ENCODE measurements at places on chromosomes 1 and 21.

GRCh38 chr1:13753636-13754402 is 53.8 kb downstream of the PRDM2 start:
- DNase-seq, result no peak

DNA sequence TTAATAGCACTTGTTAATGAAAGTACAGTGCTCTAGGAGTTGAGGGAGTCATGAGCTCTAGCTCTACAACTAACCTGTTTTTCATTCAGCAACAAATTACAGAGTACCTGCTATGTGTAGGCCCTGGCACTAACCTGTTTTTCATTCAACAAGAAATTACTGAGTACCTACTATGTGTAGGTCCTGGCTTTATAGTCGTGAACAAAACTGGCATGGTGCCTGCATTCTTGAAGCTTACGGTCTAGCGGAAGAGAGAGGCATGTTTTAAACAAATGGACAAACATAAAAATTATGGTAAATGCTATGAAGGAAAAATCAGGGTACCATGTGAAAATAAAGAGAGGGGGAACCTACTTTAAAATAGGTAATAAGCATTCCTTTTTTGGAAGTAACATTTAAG is 2.2 kb upstream of the UBAP2L start:
- no peak for DNase-seq

DNA sequence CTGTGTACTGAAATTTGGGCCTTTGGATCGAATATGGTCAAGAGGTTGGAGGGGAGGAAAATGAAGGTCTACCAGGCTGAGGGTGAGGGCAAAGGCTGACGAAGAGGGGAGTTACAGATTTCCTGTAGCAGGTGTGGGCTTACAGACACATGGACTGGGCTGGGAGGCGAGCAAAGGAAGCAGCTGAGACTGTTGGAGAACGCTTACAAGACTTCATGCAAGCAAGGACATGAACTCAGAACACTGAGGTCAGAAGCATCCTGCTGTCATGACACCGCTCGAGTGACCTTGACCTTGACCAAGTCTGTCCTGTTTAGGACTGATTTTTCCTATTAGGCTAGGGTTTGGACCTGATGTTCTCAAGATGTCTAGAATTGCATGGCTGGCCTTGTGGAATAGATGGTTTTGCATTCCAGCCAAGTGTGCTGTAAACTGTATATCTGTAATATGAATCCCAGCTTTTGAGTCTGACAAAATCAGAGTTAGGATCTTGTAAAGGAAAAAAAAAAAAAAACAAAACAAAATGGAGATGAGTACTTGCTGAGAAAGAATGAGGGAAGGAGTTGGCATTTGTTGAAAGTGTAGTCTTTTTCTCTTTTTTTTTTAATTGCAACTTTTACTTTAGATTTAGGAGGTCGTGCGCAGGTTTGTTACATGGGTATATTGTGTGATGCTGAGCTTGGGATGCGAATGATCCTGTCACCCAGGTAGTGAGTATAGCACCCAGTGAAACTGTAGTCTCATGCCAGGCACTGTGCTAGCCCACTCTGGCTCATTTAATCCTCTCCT is 5.8 kb downstream of the ELF3 start:
- no peak for DNase-seq

- DNase-seq, result no peak
These were observed 68.8 kb downstream of the ITGB3BP start for GRCh38 chr1:63454269-63454668.

GRCh38 chr1:180504186-180504585 is 1.8 kb upstream of the ACBD6 start:
- DNase-seq, result no peak

- no peak for DNase-seq
These were observed 1.3 kb downstream of the ACOT11 start for GRCh38 chr1:54549181-54549924.

GRCh38 chr1:203828002-203828401 is 32.6 kb downstream of the ZBED6 start:
- DNase-seq, result no peak

DNA sequence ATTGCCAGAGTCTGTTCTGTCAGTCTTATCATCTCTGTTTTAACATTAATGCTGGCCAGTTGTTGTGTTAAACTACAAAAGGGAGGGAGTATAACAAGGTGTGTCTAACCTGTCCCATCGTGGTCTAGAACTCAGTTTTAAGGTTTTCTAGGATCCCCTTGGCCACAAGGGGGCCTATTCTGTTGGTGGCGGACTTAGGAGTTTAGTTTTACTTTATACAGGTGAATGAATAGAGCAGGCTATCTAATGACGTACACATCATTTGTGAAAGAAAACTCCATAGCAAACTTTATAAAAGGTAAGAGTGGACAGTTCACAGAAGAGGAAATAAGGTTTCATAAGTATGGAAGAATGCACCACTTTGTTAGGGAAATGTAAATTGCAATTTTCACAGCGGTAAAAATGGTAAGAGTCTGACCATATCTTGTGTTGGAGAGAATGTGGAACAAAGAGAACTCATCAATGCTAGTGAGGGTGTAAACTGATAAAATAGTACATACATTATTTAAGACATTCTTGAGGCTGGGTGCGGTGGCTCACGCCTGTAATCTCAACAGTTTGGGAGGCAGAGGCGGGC is 2.5 kb upstream of the ATF6 start:
- no peak for DNase-seq

GRCh38 chr1:179300112-179300511 is 6.5 kb downstream of the SOAT1 start:
- no peak for DNase-seq

DNA sequence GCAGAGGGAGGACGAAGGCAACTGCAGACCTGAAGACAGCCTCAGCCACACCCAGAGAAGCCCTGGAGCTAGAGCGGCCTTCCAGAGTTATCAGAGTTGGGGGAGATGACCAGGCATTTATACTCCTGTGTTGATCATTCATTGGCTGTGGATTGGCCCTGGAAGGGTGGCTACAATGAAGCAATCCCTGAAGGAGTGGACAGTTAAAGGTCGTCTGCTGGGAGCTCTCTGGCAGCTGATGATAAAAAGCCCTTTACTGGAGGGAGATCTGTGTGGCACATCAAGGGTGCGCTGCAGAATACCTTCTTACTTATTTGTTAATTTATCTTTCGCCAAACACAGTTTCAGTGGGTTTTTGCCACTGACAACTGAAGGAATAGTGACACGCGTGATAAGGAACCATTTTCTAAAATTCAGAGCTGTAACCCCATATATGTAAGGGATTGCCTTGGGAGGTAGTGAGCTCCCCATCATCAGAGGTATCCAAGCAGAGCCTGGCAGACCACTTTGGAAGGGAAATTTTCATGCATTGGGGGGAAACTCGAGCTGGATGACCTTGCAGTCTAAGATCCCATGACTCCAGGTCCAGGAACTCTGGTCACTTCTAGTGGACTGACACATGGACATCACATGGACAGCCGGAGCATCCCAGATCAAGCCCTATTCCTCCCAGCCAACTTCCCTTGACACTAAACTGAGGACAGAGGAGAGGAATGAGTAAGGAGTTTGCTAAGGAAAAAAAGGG is 126.4 kb upstream of the GADD45A start:
- no peak for DNase-seq

DNA sequence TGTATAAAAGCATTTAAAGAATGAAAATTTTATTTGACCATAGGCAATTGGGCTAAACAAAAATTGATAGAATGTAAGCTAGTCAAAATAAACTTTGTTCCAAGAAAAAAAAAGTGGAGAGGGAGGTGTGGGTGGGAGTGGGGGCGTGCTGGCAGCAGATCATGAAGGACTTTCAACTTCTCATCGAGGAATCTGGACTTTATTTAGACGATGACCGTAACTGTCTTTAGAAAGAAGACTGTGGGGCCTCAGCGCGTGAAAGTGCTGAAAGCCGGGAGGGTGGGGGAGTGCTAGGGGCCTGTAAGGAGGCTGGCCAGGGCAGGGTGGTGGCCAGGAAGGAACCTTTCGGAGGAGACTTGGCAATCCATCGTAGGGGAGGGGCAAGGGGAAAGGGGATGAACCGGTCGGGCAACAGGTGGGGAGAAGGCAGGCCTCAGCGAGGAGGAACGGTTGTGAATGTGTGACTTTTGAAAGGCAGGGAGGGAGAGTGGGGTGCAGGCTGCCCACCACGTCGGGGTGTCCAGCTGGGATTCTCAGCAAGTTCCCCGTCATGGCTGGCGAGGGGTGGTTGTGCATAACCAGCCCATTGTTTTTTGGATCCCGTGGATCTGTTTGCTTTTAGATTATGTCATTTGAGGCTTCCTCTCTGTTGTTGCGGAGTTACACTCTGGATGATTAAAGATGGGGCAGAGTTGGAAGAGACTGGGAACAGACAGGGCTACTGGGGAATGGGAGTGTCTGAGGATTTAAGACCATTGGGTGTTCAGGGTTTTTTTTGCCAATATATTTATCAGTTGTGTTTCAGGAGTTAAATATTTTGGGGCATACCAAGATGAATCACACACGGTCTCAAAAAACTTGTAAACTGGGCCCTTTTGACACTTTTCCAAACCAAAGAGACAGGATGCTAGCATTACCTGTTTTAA is 35.5 kb downstream of the HUNK start:
- DNase-seq, result no peak

- no peak for DNase-seq
These were observed 1.9 kb upstream of the TSNAX start for GRCh38 chr1:231526536-231526935.

GRCh38 chr1:212375986-212376385 is 38.7 kb downstream of the PACC1 start:
- DNase-seq, result no peak

- no peak for DNase-seq
These were observed 40.2 kb upstream of the VWA5B1 start for GRCh38 chr1:20250340-20250989.

DNA sequence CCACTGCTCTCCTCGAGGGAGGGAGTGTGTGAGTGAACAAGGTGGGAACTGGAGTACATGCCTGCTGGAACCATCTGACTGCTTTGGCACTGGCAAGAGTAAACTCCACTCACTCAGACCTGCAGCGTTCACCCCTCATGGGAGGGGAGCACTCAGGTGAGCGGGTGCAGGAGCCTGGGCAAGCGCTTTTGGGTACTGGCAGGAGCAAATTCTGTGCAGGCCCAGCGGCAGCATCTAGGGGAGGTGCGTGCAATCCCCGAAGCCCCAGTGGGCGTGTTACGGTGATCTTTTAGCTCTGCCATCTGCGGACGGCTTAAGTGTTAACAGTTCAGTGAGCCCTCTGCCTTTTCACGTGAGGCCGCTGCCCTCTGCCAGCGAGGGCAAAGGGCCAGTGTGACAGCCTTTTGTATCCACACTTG is 127.4 kb downstream of the PATJ start:
- DNase-seq, result no peak

DNA sequence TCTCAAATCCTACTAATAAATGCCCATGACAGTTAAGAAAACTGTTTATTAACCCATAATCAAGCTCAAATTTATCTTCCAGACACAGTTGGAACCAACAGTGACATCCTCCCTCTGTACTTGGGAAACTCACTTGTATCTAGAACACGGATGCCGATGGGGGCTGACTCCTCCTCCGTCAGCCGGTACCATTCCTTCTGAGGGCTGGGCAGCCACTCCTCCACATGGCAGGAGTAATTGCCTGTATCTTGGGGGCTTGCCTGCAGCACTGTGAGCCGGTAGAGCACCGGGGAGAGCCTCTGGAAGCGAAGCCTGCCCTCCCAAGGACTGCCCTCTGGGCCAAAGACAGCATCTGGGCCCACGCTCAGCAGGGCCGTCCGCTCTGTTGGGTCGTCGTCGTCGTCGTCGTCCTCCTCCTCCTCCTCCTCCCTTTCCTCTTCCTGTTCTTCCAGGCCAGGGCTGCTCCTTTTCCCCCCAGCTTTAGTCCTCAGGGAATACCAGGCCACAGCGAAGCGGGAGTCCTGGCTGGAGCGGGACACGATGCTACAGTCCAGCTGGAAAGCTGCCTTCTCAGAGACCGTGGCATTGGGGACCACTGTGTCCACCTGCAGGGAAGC is 8.5 kb upstream of the CD58 start:
- no peak for DNase-seq

DNA sequence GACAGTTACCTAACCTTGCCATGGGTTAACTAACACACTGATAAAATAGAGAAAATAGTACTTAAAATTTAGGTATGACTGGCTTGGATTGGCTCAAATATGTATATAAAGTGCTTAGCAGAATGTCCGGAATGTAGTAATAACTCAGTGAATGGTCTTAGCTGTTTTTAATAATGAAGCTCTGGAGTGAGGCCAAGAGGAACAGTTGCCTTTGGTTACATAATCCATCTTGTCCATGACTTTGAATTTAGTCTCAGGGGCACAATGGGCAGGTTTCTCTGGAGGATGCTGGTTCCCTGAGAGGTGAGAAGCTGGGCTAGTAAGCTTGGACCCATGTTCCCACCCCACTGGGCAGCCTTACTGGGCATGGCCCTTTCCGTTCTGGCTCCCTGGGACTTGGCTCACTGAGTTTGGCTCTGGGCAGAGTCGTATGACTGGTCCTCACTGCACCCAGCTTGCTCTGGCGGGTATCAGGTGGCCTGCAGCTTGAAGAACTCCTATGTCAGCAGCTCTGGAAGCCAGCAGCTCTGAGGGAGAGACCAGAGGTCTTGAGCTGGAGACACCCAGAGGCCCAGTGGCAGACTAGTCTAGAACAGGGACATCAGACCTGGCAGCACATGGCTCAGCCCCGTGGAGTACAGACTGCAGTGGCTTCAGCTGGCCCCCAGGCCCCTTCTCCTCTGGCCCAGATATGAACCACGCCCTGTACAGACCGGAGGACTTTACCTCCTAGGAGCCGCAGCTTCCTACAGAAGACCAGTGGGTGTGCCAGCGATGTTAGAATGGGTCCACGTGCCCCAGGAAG is 40.4 kb downstream of the TENT5C start:
- no peak for DNase-seq

- no peak for DNase-seq
These were observed 42.2 kb downstream of the GIPC2 start for GRCh38 chr1:78088015-78088414.

DNA sequence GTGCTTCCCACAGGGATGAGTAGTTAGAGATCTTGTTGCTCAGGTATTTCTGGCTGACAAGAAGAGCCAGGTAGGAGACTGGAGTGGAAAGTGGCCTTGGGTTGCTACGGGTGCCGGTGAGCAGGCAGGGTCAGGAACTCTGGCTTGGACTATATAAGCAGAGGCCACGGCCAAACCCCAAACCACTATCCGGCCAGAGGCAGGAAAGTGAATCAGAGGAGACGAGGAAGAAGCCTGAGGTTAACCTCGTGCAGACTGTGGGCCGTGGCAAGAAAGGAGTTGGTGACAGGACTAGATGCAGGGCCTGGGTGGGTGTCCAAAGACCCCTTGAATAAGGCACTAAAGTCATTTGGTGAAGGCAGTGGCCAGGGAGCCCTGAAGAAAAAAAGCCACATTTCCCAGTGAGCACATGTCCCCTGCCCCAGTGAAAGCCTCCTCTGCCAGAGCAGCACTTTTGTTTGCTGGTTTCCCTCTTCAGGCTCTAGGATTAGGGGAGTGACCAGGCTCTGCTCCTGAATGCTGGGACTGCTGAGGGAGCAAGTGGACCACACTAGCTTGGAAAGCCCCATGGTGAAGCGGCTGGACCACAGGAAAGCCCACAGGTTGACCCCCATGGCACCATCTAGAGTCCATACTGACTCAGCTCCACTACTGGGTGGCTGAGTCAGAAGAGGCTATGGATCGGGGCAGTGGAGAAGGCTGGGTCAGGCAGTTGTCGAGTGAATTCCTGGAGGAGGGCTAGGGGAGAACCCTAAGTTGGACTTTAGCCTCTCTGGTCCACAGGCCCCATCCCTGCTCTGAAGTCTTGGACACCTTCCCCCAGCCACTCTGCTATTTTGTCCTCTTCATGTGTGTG is 23.4 kb downstream of the CSF1 start:
- no peak for DNase-seq

- no peak for DNase-seq
These were observed 97.7 kb upstream of the TMEM51 start for GRCh38 chr1:15055736-15056415.

- no peak for DNase-seq
These were observed 8.9 kb downstream of the NIBAN1 start for GRCh38 chr1:184965439-184965838.
